ENCODE measurements at places on chromosomes 6 and 20. TPM values are rescaled to one million over a fixed set of nuclear protein-coding genes. Genes with fewer than 3 reads are reported as not detected.

C20orf144 gene
- under 0.01 TPM for total RNA-seq

C20orf202 gene
- under 0.01 TPM for total RNA-seq

B3GAT2 gene
- total RNA-seq, result under 0.01 TPM

ADTRP gene
- total RNA-seq, result 25.3 TPM

CDH26 gene
- total RNA-seq, result 3.1 TPM

CBLN4 gene
- not detected for total RNA-seq

SALL4 gene
- total RNA-seq, result 1.4 TPM

ILRUN gene
- 66.0 TPM for total RNA-seq

JPH2 gene
- 0.68 TPM for total RNA-seq

SIRPD gene
- not detected for total RNA-seq

CPNE1 gene
- 99.6 TPM for total RNA-seq

SCGN gene
- total RNA-seq, result not detected

MLIP gene
- total RNA-seq, result 2.8 TPM

ITPR3 gene
- total RNA-seq, result 271 TPM

TBXT gene
- not detected for total RNA-seq

ANGPT4 gene
- not detected for total RNA-seq

HLA-DQA1 gene
- not detected for total RNA-seq

MATN4 gene
- 0.14 TPM for total RNA-seq

VPS16 gene
- total RNA-seq, result 22.9 TPM

THBD gene
- total RNA-seq, result 229 TPM

PLA2G7 gene
- total RNA-seq, result under 0.01 TPM

HLA-G gene
- total RNA-seq, result 9.9 TPM

RAB32 gene
- total RNA-seq, result 280 TPM

ZBP1 gene
- not detected for total RNA-seq

FAM83B gene
- total RNA-seq, result 98.1 TPM

DCDC2 gene
- total RNA-seq, result 6.6 TPM

TREML1 gene
- not detected for total RNA-seq

BPIFB2 gene
- not detected for total RNA-seq

FAM184A gene
- 0.07 TPM for total RNA-seq

THBS2 gene
- total RNA-seq, result 0.50 TPM

TRAPPC3L gene
- total RNA-seq, result not detected

C20orf141 gene
- not detected for total RNA-seq

BEND6 gene
- 3.5 TPM for total RNA-seq

PCK1 gene
- total RNA-seq, result not detected

VGLL2 gene
- not detected for total RNA-seq

METTL24 gene
- total RNA-seq, result not detected

CLDN20 gene
- total RNA-seq, result not detected

PKIB gene
- total RNA-seq, result 3.3 TPM

CRISP2 gene
- not detected for total RNA-seq

PROCR gene
- 14.2 TPM for total RNA-seq

PTPRK gene
- 74.5 TPM for total RNA-seq

NKAPL gene
- 1.9 TPM for total RNA-seq

EPPIN gene
- not detected for total RNA-seq

MEP1A gene
- total RNA-seq, result 0.07 TPM

STXBP5 gene
- 23.9 TPM for total RNA-seq

OGFR gene
- total RNA-seq, result 13.7 TPM

F13A1 gene
- total RNA-seq, result not detected

OR2H1 gene
- total RNA-seq, result not detected

Data from nasal cavity respiratory epithelium epithelial cell of viscerocranial mucosa (primary cell).